Neural crest cell (in vitro differentiated cells): ENCODE measurements at places on chromosomes 1 and 21.

GRCh38 chr1:51219022-51219421, 17.1 kb upstream of the RNF11 start:
- no peak for DNase-seq

GRCh38 chr21:41477641-41478318, 30.2 kb downstream of the TMPRSS2 start:
- peak; percentile 22 for DNase-seq

- no peak for DNase-seq
Measured at GRCh38 chr21:26818906-26819305, 26.3 kb downstream of the ADAMTS1 start.

GRCh38 chr1:218886101-218886871, 287.4 kb upstream of the LYPLAL1 start:
- no peak for DNase-seq

- DNase-seq, result no peak
Measured at GRCh38 chr1:227654431-227654830, 80.7 kb downstream of the JMJD4 start.

DNA sequence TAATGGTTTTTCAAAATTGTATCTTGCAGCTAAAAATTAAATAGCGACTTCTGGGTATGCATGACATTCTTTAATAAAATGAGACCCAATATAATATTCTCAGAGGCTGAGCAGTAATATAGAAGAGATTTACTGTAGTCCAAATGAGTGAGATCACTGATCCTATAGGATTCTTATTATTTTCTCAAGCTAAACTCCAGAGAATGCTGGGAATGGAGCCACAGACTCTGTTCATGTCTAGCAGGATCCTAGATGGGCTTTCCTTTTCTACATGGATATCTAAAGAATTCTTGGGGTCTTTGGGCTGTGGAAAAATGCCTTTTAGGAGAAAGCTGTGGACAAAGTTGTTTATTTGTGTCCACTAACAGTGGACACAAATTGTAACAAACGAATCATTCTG, 150.7 kb upstream of the ZNF644 start:
- DNase-seq, result no peak

- peak; percentile 51 for DNase-seq
Measured at GRCh38 chr1:227318853-227319607, 738 bp upstream of the CDC42BPA start.

- peak; percentile 59 for DNase-seq
Measured at GRCh38 chr21:38804789-38805327, 871 bp upstream of the ETS2 start.

- DNase-seq, result no peak
Measured at GRCh38 chr21:46119144-46119636, 21.3 kb downstream of the COL6A2 start.

GRCh38 chr21:45963232-45963570, 18.4 kb upstream of the COL6A1 start:
- DNase-seq, result no peak

- DNase-seq, result no peak
Measured at GRCh38 chr1:154784924-154785531, 85.1 kb downstream of the KCNN3 start.

- DNase-seq, result no peak
Measured at GRCh38 chr1:7535934-7536878, 234.9 kb upstream of the VAMP3 start.

- DNase-seq, result no peak
Measured at GRCh38 chr21:34360488-34361241, 3.1 kb upstream of the KCNE2 start.

DNA sequence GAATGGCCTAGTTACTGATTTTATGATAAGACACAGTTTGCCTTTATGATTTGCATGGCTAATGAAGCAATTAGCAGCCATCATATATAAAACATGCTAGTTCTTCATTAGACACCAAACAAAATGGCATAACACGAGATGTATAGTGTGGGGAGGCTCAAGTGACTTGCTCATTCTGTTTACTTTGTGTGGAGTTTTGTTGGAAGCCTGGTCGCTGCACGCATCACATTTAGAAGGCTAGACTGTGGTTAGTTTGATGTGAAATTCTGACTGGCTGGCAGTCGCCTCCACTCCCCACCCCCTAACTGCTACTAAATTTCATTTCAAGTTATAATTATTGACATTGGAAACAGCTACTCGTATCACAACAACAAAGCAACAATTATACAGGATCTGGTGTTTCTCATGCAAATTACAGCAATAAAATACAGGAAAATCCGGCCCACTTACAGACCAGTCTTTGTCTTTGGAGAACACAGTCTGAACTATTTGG, 356.1 kb downstream of the LMO4 start:
- no peak for DNase-seq

DNA sequence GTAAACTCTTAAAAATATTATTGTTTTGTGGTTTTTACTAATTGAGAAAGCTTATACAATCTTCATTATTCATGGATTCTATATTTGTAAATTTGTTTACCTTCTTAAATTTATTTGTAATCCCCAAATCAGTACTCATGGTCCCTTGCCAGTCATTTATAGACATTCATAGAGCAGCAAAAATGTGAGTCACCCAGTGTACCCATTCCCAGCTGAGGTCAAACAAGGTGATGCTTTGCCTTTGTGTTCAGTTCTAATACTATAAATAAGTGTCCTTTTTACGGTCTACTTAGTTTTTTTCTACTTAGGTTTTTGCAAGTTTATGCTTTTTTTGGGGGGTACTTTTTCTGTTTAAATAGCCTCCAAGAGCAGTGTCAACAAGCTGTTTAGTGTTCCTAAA, 36.1 kb downstream of the SORT1 start:
- DNase-seq, result no peak

GRCh38 chr1:209157546-209158249, 425.8 kb upstream of the CAMK1G start:
- DNase-seq, result no peak

GRCh38 chr1:154926201-154926600, 10.3 kb downstream of the PMVK start:
- DNase-seq, result no peak

DNA sequence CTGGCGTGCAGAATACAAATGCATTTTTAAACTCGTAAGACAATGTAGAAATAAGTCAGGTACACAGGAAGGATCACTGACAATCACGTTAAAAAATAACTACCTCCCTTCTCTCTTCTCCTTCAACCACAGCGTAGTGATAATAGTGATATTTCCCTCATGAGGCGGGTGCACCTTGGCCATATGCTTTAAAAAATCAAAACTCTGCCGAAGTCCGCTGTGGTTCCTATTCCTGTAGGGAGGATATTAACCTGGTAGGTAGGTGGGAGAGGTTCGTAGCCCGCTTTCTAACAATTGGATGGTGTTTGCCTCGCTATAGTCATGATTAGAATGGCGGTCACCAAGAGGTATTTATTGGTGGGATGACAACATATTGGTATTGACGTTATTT, 732 bp downstream of the GREM2 start:
- DNase-seq, result no peak

DNA sequence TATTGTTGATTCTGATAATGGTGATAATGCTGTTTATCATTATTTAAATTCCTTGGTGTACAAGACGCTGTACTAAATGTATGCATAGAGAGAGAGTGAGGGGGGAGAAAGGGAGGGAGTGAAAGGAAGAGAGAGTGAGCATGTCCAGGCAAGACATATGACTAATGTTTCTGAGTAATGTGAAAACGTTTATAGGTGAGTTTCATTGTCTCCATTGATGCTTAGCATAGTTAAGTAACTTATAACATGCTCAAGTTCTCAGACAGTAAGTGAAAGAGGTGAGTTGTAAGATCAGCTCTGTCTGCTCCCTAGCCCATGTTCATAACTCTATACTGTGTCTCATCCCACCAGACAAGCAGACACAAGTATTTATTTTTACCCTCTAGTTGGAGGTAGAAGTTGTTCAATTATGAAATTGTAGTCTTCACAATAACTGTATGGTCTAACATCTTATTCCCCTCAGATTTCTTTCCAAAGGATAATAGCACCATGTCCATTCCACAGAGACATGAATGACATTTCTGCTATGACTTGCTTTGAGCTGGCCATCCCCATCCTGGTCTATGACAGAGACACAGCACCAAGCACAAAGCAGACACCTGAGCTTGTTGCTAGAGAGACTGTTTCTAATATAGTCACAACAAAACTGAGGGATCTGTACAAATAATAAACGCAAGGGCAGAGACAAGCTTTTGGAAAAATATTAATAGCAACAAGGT, 285.1 kb downstream of the CACNA1E start:
- no peak for DNase-seq

DNA sequence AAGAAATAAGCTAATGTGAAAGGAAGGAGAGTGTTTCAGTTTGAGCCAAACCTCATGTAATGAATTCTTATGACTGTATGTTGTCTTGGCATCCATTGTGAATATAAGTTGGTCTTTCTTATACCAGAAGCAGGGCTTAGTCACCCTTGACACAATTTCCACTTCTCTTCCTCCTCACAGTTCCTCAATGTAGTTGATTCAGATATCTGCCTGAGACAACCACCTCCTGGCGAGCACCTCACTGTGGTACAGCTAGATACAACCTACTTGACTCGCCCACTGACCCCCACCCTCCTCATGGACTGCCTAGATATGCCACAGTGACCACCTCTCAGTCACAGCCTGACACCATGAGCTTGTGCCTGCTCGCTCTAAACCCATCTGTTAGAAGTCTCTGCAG, 45.6 kb downstream of the KYAT3 start:
- DNase-seq, result no peak

- DNase-seq, result no peak
Measured at GRCh38 chr21:33984021-33984481, 68.4 kb upstream of the ATP5PO start.

- no peak for DNase-seq
Measured at GRCh38 chr21:44333509-44334328, 5.5 kb downstream of the CFAP410 start.

DNA sequence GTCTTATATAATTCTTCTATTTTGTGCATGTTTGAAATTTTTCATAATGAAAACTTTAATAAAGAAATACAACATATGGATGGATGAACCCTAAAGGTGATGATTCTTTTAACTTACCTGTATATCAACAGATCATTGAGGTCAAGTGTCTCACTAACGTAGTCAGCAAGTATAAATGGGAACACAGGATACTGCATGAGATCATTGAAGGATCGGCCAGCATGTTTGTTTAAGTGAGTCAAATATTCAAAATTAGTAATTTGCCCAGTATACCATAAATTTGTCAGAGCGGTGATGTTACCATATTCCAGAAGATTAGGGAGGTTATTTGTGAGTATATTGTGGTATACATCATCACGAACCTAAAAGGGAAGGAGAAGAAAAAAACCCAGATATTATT, 71.0 kb upstream of the GNG4 start:
- no peak for DNase-seq

DNA sequence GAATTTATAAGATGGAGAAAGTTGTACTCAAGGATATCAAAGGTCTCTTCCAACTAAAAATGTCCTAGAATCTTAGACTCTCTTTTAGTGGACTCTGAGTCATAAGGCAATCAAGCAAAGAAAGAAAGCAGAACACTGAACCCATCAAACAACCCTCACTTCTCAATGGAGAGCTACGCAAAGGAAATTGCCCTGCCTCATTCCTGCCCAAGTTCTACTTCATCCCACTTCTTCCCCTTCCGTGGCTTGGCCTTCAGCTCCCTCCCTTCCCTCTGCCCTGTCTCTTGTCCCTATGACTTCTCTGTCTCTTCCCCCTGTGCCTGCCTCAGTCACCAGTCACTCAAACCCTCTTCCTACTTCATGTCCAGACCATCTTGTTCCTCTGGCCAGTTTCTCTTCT, 58.5 kb downstream of the RIMS3 start:
- DNase-seq, result no peak

DNA sequence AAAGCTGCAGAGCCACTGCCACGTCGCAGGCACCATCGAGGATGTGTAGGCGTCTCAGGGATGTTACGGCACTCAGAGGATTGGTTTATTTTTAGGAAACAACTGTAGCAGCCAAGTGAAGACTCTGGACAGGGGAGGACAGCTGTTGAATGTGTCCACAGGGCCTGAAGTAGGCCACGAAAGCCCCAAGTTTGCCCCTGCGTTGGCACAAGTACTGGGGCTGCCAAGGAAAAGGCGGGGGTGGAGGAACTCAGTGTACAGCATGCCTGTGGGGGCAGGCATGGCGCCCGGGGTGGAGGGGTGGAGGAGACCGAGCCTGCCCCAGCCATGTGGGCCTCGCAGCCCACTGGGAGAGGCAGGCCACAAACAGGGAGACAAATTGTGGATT, 89.7 kb downstream of the ADARB1 start:
- DNase-seq, result no peak

DNA sequence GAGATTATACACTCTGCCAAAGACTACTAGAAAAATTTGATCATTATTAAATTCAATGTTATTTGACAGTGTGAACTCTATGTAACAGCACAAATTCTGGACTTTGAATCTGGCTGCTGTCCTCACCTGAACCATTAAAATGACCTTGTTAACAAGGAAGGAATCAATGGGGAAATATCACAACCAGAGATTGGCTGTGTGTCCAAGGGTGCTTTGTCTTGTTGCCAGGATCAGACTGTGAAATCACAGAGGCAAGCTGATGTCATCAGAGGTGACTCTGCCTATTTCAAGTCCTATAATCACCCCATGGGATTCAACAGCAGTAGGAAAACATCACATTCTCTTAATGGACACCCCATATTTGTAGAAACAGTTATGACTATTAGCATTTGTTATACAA, 46.8 kb downstream of the ADAMTS5 start:
- no peak for DNase-seq

GRCh38 chr1:54950006-54950368, 30.4 kb upstream of the TMEM61 start:
- DNase-seq, result no peak

DNA sequence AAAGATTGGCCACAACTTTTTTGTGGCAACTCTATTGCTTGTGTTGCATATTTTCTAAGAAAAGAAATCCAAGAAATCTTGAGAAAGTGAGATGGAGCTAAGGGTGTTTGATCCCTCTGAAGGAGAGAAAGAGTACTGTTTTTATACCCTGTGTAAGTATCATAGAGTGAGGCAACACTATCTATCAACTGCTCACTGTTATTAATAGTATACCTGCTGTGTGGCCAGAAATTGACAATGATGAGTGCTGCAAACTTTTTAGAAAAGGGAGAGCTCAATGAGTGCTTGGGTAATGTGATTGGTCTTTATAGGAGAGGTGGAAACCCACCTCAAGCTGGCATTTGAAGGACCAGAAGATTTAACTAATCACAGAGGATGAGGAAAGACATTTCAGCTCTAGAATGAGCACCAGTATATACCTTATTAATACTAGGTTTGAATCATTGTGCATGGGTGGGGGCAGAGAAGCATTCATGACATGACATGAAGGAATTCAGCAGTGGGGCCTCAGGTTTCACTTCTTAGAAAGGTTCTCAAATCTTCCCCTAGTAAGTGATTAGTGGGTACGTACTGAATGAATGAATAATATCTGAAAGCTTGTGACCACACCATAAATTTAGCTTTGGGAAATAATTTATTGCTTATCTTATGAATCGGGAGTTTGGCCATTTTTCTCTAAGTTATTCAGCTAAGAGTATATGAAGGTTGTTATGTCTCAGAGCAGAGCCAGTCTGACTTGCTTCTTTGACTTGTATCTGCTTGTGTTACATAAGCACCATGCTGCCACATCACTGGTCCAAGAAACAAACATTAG, 169.2 kb upstream of the SGIP1 start:
- DNase-seq, result no peak
